ENCODE measurements at places on chromosomes 2 and 18. TPM values are rescaled to one million over a fixed set of nuclear protein-coding genes. Genes with fewer than 3 reads are reported as not detected.

DNA sequence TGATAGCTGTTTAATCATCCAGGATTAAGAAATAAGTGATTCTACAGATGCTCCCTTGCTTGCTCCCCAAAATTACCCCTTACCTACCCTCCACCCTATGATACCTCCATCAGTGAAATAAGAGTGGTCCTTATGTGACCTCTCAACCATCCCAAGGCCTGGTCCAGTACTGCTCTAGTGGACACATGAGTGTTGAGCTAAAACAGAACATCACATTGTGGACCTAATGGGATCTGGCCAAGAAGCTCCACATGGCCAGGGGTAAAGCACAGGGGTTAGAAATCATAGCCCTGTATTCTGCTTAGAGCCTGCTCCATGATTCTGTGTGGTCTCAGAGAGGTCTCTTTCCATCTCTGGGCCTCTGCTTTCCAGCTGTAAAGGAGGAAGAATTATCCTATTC lies 355.6 kb downstream of the TNS1 start:
- no peak for DNase-seq

GRCh38 chr2:144796164-144796563 lies 276.2 kb upstream of the ZEB2 start:
- DNase-seq, result no peak

The LIPG gene
- total RNA-seq, result 123 TPM

The SERPINB10 gene
- not detected for total RNA-seq

- no peak for DNase-seq
These were observed 124.6 kb downstream of the TMEFF2 start for GRCh38 chr2:192070099-192070498.

GRCh38 chr18:37392648-37393047 lies 172.9 kb downstream of the CELF4 start:
- DNase-seq, result no peak

GRCh38 chr2:30729031-30729430 lies 78.2 kb downstream of the CAPN13 start:
- no peak for DNase-seq

The TRIB2 gene
- total RNA-seq, result 43.5 TPM

DNA sequence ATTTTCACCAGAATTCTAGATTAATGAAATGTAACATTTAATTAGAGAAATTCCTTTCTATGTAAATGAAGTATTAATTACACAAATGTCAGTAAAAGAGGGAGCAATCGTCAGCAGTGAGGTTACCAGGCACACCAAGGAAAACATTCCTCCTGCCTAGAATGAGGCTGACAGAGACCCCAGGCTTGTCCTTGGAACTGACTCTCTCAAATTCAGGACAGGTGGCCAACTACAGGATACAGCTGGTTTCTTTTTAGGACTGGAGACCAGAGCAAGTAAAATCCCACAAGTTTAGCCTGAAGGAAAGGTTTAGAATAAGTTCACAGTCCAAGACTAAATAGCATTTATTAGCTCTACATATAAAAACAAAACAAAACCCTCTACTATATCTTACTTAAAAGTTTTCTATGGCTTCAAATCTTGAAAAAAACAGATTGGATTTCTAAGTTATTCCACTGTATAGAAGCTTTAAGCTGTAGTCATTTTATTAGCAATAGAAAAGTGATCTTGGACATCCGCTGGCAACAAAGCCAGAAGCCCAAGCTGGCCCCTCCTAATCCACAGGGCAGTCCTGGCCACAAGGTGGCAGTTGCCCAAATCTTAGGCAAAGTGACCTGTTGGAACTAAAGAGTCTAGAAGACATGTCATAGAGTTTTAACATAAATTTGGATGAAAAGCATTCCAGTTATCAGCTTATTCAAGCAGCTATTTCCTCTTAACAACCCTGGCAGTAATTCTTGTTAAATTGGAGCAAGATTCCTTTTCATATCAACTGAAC lies 81.0 kb downstream of the SP3 start:
- DNase-seq, result peak; percentile 20

- no peak for DNase-seq
These were observed 86.6 kb downstream of the MARCO start for GRCh38 chr2:119028327-119029174.

Data from glomerular endothelial cell (primary cell).